ENCODE measurements at places on chromosomes 6 and 20. TPM values are rescaled to one million over a fixed set of nuclear protein-coding genes. Genes with fewer than 3 reads are reported as not detected.

PTK6 gene
- 92.7 TPM for total RNA-seq

APOBEC2 gene
- total RNA-seq: not detected

HUS1B gene
- 0.40 TPM for total RNA-seq

ZNF334 gene
- 2.0 TPM for total RNA-seq

KCNK5 gene
- 5.1 TPM for total RNA-seq

ASIP gene
- not detected for total RNA-seq

Data from esophagus mucosa (tissue), 1 donor.